Fibroblast of skin of right biceps (primary cell): ENCODE measurements at places on chromosomes 2 and 18.
A peak's percentile ranks its signal among the peaks of the same experiment; 100 is the strongest.

DNA sequence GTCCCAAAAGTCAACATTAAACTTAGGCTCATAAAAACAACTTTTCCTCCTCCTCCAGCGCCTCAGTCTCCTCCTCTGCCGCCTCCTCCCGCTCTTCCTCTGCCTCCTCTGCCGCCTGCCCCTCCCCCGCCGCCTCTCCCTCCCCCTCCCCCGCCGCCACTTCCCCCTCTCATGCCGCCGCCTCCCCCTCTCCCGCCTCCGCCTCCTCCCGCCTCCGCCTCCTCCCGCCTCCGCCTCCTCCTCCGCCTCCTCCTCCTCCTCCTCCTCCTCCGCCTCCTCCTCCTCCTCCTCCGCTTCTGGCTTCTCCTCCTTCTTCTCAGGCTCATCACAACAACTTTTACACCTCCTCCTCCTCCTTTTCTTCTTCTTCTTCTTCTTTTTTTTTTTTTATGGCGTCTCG lies 599.9 kb downstream of the TMEM182 start:
- no peak for DNase-seq

GRCh38 chr18:21164548-21165095 lies 53.0 kb upstream of the ROCK1 start:
- DNase-seq = no peak

DNA sequence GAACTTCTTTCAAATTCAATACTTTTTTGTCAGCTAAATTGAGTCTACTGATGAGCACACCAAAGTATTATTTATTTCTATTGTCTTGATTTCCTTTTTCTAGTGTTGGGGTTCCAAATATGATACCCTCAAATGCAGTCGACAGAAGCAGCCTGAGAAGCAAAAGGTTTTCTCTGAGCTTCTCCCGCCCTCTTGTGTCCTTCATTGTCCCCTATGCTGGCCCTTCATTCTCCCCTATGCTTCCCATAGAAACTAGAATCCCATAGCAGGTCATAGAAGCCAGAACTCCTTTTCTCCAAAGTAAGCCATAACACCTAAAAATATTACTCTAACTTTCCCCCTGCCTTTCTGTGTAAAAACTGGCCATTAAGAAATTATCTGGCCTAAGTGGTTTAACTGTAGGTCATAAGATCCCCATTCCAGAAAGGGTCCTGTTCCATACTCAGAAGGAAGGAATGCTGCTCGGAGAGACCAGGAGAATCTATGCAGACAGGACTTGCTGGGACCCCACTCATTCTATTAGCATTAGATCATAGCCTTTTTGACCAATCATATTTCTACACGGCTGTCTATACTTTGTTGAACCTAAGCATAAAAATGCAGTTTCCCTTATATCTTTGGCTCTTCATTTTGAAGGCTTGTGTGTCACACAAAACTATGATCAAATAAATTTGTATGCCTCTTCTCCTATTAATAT lies 764.6 kb upstream of the PKDCC start:
- peak; percentile 61 for DNase-seq

- no peak for DNase-seq
Measured at GRCh38 chr2:68119504-68119903, 38.2 kb upstream of the PNO1 start.

- DNase-seq = no peak
Measured at GRCh38 chr2:148653437-148653836, 8.9 kb downstream of the EPC2 start.

- DNase-seq = no peak
Measured at GRCh38 chr2:159753797-159754196, 41.5 kb downstream of the MARCHF7 start.

DNA sequence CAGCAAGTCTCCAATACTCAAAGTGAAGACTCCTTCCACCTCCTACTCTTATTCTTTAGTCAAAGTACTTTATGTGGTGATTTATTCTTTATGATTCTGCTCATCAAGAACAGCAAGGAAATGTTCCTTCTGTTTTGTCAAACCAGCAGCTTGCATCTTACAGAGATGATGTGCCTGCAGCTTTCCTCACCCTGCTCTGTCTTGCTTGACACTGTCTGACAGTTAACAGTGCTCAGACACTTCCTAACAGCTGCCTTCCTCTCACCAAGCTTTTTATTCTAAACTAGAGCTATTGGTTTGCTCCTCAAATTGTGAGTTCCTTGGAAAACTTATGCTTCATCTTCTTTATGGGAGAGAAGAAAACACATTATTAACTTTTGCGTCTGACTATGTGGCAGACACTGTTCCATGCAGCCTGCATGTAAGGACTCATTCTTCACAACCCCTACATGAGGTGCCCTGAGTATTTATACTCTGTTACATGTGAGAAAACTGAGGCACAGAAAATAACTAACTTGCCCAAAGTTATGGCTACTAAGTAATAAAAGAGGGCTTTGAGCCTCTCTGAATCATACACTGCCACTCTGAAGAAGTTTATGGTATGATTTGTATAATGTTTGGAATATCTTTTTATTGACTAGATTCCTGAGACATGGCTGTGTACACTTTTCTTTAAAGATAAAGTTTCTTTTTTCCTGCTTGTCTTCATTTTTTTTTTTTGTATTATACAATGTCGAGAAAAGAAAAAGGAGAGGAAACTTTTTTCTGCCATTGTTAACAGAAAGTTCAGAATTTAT lies 723.3 kb upstream of the DDX18 start:
- no peak for DNase-seq

- DNase-seq = peak; percentile 85
Measured at GRCh38 chr2:43110442-43110871, 115.9 kb downstream of the ZFP36L2 start.

GRCh38 chr2:198309673-198310280 lies 505.4 kb downstream of the PLCL1 start:
- DNase-seq = peak; percentile 50

GRCh38 chr2:193868833-193869232 lies 1674.1 kb upstream of the TMEFF2 start:
- DNase-seq = peak; percentile 0

- DNase-seq = peak; percentile 58
Measured at GRCh38 chr2:231717281-231718171, 9.2 kb downstream of the PTMA start.

DNA sequence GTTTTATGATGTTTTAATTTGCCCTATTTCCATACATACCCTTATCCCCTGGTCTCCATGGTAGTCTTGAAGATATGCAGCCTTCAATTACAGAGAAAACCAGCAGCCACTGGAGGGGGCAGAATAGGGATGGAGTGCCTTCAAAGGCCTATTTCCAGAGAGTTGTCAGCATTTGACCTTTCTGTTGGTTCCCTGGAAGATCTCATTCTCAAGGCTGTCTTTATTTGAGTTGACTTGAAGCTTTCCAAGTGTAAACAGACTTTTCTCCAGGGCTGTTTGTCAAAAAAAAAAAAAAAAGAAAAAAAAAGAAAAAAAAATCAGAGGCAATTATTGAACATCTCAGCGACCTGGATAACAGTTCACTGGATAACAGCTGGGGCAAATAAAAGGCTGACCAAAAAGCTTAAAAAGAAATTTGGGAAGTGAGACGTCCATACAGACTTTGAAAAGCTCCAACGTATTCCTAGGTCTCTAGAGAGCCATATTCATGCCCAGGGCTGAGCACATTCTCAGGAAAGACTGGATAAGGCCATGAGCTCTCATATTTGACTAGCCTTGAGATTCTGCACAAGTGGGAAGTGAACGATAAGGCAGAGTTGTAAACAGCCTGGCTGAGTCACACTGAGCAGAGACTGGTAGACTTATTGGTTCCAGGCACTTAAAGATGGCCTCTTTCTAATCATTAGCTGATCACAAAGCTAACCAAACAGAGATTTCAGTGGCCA lies 126.6 kb downstream of the VAPA start:
- no peak for DNase-seq

DNA sequence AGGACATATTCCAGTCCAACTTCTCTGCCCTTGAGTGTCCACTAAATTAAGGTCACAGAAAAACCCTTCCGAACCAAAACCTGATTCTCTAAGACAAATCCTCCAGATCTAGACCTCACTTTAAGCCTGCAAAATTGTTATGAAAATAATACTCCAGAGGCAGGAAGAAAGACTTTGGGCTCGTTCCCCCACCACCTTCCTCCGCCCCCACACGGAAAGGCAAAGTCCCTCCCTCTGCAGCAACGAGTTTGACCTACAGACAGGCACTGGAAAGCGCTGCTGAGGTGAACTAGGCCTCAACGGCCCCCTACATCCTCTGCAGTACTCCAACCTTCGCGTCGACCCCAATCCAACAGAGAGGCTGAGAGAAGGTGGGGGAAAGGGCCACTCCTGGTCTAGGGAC lies 808 bp downstream of the ATP5MC3 start:
- DNase-seq = peak; percentile 43

GRCh38 chr18:22723773-22724172 lies 209.4 kb upstream of the RBBP8 start:
- no peak for DNase-seq

GRCh38 chr18:3546106-3546505 lies 96.1 kb downstream of the TGIF1 start:
- no peak for DNase-seq

DNA sequence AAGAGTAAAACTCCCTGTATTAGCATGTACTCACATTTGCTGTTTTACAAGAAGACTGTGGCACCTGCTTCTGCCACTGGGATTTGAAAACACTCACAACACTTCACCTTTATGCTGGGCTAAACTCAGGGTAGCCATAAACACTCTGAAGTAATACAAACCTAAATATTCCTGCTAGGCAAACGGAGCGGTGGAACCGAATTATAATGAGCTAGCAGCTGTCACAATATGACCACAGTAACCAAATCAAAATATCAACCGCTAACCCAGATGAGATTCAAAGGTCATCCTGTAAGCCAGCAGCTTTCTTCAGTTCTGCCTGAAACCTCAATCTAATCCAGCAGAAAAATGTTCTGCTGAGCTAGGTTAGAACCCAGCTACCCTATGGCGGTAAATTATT lies 132.1 kb downstream of the TCF4 start:
- no peak for DNase-seq

GRCh38 chr2:174729797-174730697 lies 34.2 kb downstream of the CHRNA1 start:
- no peak for DNase-seq

DNA sequence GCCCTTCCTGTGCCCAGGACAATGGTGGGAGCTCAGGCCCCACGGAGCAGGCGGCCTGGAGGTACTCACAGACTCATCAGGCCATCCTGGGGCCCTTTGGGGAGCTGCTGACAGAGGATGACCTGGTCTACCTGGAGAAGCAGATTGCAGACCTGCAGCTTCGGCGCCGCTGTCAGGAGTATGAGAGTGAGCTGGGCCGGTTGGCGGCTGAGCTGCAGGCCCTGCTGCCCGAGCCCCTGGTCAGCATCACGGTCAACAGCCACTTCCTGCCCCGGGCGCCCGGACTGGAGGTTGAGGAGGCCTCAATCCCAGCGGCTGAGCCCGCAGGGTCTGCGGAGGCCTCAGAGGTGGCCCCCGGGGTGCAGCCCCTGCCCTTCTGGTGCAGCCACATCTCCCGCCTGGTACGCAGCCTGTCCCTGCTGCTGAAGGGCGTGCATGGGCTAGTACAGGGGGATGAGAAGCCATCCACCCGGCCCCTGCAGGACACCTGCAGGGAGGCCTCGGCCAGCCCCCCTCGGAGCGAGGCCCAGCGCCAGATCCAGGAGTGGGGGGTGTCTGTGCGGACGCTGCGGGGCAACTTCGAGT lies 8.3 kb upstream of the KLHL30 start:
- no peak for DNase-seq

- no peak for DNase-seq
Measured at GRCh38 chr2:108194409-108195132, 45.2 kb upstream of the SULT1C3 start.

DNA sequence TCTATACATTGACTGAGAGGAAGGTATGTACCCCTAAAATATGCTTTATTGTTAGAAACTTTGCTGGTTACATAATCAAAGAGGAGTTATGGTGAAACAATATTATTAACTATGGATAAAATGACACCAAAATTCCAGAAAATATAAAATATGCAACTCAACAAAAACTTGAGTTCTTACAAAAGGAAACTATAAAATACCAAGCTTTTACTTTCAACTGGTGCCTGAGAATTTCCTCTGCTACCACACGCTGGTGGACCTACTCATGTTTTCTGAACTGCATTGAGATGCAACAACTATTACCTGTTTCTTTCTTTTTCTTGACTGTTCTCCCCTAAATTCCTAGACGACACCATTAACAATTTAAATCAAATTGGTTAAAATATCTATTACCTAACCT lies 8.2 kb upstream of the NFE2L2 start:
- DNase-seq = no peak

GRCh38 chr2:134411279-134411827 lies 157.5 kb downstream of the MGAT5 start:
- DNase-seq = no peak

DNA sequence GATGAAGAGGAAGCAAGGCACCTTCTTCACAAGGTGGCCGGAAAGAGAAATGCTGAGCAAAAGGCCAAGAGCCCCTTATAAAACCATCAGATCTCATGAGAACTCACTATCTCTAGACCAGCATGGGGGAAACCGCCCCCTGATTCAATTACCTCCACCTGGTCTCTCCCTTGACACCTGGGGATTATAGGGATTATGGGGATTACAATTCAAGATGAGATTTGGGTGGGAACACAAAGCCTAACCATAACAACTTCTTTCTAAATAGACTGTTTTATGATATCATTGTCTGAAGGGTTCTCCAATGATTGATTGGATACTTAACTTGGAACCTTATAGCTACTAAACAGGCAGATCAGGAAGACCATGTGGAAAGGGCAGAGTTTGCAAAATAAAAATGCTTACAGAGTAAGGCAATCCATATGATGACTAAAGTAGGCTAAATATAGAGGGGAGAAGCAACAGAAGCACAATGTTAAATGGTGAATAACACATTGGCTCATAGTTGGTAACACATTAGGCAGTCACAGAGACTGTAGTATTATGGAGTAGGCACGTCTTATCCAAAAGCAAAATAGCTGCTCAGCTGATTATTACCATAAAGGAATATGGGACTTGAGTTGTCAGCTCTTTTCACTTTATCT lies 179.0 kb downstream of the BARD1 start:
- peak; percentile 43 for DNase-seq

DNA sequence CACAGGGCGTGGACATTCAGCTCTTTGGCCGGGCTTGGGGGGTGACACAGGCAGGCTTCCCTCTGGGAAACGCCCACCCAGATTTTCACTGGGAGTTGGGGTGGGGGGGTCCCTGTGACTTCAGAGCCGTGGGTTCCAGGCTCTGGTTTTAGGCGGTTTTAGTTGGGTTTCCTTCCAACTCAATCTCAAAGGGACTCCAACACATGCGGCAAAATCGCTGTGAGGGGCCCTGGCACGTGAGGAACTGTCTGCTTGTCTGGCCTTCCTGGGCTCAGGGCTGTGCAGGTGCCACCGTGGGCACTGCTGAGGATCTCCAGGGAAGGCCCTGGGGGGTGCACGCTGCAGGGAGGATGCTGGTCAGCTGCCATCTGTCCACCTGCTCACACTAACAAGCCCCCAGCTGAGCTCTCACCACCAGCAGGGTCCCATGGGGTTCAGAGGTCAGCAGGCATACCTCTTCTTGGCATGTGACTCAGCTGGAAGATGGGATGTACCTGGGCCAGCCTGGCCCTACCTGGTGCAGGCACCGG lies 11.7 kb downstream of the HS6ST1 start:
- no peak for DNase-seq

- DNase-seq = no peak
Measured at GRCh38 chr18:54280220-54280569, 10.9 kb downstream of the POLI start.
